Cortex of kidney (tissue), 1 donor: ENCODE measurements at places on chromosomes 1 and 21.

- DNase-seq, result no peak
Observed at GRCh38 chr1:209569455-209570207, 13.9 kb upstream of the CAMK1G start.

DNA sequence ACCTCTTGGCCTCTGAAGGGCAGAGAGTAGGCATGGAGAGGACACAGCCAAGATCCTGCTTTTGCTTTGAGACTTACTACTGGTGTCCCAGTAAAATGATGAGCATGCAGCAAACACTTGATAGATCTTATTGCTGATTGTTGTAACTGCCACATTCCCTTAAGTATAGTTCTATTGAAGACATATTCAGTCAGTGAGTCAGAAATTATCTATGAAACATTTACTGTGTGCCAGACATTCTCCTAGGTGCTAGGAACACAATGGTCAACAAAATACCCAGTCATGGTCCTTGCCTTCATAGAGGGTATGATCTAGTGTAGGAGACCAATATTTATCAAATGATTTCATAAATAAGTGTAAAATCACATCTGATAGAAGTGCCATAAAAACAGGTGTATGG lies 13.6 kb downstream of the STYXL2 start:
- DNase-seq, result no peak

DNA sequence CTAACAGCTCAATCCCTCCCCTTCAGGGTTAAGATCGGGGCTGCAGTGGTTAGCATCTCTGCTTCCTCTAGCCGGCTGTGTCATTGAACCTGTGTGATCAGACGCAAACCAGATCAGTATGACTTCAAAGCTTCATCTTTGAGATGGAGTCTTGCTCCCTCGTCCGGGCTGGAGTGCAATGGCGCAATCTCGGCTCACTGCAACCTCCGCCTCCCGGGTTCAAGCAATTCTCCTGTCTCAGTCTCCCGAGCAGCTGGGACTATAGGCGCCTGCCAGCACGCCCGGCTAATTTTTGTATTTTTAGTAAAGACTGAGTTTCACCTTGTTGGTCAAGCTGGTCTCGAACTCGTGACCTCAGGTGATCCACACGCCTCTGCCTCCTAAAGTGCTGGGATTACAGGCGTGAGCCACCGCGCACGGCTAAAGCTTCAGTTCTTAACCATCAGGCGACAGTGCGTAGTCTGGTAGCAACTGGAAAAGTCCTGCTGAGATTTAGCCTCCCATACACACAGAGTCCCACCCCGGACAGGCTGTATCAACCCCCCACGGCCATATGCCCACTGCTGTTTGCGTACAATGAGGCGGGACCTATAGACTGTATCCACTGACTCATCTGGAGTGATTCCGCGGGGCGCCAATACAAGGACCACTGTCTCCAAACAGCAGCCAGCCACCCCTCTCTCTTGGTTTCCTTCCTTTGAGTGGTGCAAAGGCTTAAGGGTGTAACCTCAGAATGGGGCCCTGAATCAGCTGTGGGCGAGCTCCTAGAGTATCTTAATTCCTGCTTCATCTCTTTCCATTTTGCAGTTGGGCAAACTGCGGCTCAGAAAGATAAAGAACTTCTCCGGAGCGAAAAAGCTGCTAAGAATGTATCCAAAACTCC lies 23.3 kb downstream of the CELA3A start:
- no peak for DNase-seq

DNA sequence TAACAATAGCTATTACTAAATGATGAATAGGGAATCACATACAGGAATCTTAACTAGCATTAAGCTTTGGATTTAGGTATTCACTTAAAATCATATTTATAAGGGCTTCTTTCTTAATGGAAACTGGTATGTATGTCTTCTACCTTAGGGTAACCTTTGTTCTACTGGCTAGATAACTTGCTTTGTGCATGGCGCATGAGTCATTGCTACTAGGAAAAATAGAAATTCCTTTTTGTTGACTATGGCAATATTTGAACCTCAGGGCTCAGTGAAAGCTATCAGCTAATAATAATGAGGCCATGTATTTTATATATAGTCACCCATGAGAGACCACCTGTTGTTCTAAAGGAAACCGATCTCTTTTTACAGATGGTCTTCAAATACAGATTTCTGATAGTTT lies 72.5 kb downstream of the RPS6KC1 start:
- no peak for DNase-seq

DNA sequence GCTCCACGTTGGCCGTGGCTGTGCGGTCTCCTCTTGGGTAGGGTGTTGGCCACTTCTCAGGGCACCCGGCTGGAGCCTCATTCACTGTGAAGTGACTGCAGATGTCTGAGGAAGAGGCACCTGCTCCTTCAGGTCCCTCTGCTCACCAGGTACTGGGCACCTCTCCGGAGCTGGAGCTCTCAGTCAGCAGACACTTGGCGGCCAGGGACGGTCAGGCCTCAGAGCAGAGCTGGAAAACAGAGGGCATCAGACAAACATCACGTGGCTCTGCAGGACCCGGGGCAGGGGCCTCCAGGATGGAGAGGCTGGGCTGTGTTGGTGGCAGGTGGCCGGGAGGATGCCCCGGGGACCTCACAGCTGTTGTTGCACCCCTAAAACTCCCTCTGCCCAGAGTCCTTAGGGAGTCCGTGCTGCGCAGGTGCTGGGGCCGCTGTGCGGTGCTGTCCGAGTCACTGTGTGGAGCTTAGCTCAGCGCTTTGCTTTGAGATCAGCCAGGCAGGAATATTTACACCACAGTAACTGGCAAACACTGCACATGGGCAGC lies 59.7 kb downstream of the SLX9 start:
- DNase-seq, result no peak

- no peak for DNase-seq
Observed at GRCh38 chr21:39387461-39388037, 38.7 kb upstream of the HMGN1 start.

- DNase-seq, result no peak
Observed at GRCh38 chr1:149977345-149977744, 33.2 kb downstream of the OTUD7B start.

GRCh38 chr21:26098772-26099397 lies 71.7 kb downstream of the APP start:
- no peak for DNase-seq

GRCh38 chr1:7810395-7810794 lies 26.3 kb downstream of the PER3 start:
- no peak for DNase-seq

- no peak for DNase-seq
Observed at GRCh38 chr21:32256251-32256650, 22.6 kb downstream of the MIS18A start.

DNA sequence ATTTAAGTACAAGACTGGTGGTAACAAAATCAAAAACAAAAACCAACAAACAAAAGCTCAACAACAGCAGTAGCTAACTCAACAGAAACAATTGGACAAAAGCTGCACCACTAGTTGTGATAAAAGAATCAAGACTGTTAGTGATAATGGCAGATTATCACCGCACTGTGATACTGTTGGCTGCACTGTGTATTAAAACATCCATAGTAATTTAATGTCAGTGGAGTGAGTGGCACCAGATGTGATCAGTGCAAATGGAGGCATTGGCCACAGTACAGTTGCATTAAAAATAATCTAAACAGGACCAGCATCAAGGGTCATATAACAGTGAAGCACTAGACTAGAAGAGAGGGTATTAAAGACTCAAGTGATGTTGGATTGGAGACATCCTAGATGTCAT lies 1341.3 kb downstream of the MRPL39 start:
- no peak for DNase-seq

GRCh38 chr1:8816264-8816663 lies 1.2 kb downstream of the RERE start:
- DNase-seq, result no peak

GRCh38 chr1:24364975-24365678 lies 46.0 kb downstream of the GRHL3 start:
- no peak for DNase-seq

DNA sequence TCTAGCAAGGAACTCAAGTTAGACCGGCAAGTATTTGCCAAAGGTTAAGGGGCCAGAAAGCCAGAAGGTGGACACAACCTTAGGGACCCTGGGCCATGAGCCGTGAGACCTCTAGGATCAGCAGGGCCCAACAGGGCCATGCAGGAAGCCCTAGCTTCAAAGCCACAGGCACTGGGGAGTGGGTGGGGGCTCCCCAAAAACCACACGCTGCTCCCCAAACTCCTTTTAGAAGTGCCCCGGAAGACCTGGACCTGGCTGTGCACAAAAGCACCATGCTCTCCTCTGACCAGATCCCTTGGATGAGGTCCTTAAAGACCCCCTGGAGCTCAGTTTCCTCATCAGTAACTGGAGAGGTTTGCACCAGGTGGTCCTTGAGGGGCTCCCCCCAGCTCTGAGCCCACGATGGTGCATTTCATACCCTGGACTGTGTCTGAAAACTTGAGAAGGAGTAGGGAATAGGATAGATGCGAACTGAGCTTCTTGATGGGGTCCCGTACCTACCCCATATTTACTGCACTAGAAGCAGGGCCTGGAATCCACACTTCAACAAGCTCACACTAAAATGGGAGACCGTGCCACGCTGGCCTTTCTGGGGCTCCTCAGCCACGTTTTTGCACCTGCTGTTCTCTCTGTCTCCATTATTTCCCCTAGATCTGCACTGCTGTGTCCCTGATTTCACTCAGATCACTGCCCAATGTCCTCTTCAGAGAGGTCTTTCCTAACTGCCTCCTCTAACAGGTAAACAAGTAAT lies 40.6 kb upstream of the LBR start:
- DNase-seq, result no peak

DNA sequence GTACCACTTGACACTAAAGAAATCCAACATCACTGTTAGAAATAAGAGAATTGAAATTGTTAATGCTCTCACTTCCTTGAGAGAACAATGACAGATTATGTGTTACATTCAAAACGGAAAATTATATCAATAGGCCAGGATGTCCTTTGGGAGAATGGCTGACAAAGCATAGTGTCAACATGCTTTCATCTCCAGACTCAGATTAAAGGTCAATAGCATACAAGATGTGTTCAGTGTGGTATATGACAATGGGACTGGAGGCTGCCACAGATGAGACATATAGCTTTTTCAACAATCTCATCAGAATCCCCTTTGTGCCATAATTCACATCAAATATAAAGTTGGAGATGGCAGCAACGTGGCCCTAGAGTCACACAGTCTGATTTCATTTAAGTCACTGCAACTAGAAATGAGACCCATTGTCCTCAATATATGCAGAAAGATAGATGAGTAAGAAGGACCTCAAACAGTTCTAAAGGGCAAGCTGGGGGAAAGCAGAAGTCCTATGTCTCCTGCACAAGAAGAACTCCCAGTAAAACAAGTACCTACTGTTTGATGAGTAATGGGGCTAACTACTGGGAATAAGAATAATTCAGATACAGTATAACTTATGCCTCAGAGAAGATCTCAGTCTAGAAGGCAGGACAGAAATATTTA lies 327.9 kb downstream of the TTLL7 start:
- no peak for DNase-seq

DNA sequence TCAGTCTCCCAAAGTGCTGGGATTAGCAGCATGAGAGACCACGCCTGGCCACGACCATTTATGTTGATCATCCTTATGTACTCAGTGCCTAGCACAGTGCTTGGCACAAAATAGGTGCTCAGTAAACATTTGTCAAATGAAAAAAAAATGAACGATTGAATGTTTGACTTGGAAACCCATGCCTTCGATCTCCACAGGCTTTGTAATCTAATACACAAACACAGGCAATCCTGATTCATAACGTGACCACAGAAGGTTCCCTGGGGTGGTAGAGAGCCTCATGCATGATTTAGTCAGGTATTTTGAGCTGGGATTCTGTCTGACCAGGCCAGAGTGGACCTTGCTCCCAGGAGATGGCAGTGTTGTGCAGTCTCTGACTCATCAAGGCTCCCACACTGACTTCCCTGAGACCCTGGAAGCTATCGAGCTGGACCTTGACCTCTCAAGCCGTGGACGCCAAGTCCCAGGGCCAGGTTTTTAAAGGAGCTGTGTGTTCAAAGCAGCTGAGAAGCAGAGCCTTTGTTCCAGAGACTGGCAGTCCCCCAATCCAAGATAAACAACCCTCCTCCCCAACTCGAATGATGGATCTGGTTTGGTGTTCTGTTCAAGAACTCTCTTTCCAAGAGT lies 81.1 kb downstream of the PGM1 start:
- no peak for DNase-seq

DNA sequence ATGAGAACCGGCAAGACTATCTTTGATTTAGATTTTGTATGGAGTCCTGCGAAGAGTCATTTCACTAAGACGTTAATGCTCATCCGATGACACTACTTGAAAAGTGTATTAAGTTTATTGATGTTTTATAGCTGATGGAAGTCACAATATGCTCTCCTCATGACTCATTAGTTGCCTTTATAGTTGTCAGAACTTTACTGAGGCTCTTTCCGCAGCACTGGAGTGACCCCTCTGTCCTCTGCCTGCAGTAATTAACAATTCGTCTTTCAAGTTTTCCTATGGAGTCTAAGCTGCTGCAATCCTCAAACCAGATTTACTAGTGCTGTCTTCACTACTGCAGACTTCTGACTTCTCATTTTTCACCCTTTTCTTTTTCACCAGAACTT lies 853 bp downstream of the USP16 start:
- DNase-seq, result no peak

GRCh38 chr1:182169203-182169602 lies 107.7 kb upstream of the ZNF648 start:
- DNase-seq, result no peak

DNA sequence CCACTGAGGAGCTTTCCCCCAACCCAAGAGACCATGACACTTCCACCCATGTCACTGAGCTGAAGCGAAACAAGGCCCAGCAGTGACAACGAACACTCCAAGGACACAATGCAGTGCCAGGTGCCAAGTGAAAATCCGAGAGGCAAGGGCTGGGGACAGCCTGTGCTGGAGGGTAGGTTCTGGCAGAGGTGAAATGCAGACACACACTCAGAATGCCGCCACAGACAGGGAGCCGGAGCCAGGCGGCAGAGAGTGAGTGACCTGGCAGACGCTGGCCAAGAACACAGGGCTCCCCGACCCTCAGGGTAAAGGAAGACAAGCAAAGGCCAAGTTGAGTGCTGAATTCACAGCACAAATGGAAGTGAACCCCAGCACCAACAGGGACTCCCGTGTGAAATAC lies 78.9 kb downstream of the CD46 start:
- no peak for DNase-seq

- DNase-seq, result no peak
Observed at GRCh38 chr1:180299479-180300221, 69.6 kb downstream of the LHX4 start.

DNA sequence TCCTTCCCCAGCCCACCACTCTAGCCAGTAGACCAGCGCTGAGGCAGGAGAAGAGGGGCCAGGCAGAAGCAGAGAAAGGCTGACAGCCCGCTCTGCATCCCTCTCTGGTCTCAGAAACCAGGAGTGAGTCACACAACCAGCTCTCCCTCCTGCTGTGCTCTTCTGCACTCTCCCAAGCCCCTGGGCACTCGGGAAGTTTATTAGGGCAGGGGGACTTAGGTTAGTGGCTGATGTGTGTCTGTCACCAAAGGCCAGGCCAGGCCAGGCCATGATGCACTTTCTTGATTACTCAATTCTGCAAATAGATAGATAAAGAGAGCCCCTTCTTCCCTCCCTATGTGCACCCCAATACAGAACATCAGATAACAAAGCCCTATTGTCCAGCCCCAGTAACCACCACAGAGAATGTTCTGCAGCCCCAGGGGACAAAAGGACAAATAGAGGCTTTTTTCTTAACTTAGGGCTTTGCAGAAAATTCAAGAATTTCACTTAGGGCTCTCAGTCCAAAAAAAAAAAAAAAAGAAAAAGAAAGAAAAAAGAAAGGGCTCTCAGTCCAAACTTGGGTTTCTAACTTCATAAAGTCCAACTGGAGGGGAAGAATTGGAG lies 52.9 kb upstream of the CNTN2 start:
- DNase-seq, result no peak

GRCh38 chr1:115555446-115555845 lies 86.3 kb upstream of the VANGL1 start:
- DNase-seq, result no peak
